Inflammatory macrophage (primary cell): ENCODE measurements at places on chromosomes 12 and 14.

- no peak for DNase-seq
These were observed 154.0 kb downstream of the ITPR2 start for GRCh38 chr12:26678697-26679660.

GRCh38 chr14:65255583-65256461 is 153.5 kb upstream of the MAX start:
- no peak for DNase-seq

GRCh38 chr14:53948205-53948884 is 8.3 kb downstream of the BMP4 start:
- no peak for DNase-seq

- peak; percentile 91 for DNase-seq
These were observed 78.5 kb downstream of the VCPKMT start for GRCh38 chr14:50037852-50038251.

- no peak for DNase-seq
These were observed 74.7 kb downstream of the DDX51 start for GRCh38 chr12:132069336-132069985.

DNA sequence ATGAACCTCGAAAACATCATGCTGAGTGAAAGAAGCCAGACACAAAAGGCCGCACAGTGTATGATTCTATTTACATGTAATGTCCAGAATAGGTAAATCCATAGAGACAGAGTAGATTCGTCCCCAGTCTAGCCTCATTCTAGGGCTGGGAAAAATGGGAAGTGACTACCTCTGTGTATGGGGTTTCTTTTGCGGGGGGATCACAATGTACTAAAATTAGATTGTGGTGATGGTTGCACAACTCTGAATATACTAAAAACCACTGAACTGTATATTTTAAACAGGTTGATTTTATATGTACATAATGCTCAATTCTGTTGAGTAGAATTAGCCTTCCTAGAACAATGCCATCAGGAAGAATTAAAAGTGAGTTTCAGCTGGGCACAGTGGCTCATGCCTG is 6.3 kb upstream of the RILPL2 start:
- DNase-seq = peak; percentile 26

DNA sequence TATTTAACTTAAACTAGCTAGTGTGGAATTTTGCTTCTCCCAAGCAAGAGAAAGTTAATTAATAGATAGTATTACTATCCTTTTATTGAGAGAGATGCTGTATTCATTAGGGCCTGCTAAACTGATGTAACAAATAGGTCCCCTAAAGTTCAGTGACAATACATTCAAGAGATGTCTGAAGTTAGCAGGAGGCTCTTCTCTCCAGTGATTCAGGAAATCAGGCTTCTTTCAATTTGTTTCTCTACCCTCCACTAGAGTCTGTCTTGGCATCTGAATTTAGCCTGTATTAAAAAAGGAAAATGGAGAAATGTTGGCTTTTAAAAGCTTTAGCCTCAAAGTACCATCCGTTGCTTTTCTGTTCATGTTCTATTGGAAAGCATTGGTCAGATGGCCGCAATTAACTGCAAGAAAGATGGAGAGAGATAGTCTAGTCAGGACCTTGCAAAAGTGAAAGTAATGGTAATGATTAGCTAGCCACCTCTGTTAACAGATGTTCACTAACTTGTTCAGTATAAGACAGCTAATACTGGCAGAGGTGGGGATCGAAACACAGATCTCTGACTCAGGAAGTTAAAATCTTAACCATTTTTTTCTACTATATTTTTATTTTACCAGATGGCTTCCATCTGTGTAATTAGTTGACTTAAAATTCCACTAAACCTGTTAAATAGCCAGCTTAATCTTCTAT is 786.8 kb downstream of the TMTC2 start:
- DNase-seq = no peak

DNA sequence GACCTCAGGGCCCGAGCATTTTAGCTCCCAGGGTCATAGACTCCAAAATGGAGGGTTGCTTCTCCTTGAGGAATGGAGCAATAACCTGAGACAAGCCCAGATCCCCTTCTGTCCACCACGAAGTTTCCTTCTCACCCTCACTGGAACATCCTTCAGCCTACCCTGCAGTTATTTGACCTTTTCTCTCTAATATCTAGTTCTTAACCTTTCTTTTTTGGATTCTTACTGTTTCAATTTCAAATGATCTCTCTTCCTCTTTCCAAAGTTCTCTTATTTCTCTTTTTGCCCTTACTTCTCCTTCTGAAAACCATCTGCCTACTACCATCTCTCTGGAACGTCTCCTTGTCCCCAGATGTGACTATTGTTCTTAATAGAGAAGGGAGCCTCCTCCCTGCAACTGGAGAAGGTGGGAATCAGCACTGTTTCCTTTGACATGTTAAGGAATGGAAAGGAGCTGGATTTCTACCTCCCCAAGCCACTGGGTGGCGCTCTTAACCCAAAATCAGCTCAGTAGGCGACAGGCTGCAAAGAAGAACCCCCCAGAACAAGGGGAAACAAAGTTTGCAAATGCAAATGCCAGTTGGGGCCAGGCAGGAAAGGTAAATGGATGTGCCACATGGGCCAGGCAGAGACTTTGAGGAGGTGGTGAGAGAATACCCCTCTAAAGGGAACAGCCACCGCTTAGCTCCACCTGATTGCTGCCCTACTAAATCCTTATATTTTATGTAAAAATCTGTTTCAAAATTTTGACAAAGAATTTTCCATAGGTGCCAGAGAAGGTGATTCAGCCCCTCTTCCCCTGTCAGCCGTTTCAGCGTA is 22.4 kb upstream of the PDE1B start:
- peak; percentile 52 for DNase-seq

DNA sequence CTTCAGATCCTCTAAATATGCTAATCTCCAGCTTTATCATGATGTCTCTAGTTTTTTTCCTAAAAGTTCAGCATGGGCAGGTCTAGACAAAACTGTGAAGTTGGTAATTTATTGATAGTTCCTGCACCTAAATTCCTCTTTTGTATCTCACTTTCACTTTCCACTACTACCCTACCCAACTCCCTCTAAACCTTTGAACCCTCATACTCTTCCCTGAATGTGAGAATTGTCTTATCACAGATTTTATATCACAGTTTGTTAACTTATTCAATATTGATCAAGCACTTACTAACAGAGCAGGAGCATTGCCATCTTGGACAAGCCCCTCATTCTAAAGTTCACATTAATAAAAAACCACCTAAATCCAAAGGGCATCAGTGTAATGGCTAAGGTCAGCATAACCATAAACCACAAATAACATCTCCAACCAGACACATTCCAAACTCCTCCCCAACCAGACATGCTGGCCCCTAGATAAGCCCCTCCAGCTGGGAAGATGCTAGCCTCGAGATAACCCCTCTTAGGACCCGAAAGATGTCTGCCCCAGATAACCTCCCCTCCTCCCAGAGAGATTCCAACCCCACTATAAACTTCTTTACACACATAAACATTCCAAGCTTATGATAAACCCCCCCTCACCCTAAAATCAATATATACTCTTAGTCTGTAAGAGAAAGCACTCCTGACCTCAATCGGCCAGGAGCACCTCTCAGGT is 78.7 kb downstream of the FSCB start:
- no peak for DNase-seq

DNA sequence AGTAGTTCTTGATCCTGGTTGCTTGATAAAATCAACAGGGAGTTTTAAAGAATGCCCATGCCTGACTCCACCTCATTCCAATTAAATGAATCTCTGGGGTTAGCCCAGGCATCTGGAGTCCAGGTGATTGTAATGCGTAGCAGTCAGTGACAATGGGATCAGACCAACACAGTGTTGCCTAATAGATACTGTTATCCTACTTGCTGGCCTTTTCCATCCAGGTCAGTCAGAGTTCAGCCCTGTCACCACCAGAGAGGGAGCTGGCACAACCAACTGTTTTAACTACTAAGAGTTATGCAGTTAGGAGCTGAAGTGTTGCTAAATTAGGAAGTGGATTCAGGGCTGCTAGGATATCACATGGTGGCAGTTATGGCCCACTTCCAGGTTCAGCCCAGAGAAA is 107.1 kb downstream of the GPR135 start:
- peak; percentile 59 for DNase-seq

- DNase-seq = no peak
These were observed 210.3 kb downstream of the CPNE8 start for GRCh38 chr12:38695057-38695456.

DNA sequence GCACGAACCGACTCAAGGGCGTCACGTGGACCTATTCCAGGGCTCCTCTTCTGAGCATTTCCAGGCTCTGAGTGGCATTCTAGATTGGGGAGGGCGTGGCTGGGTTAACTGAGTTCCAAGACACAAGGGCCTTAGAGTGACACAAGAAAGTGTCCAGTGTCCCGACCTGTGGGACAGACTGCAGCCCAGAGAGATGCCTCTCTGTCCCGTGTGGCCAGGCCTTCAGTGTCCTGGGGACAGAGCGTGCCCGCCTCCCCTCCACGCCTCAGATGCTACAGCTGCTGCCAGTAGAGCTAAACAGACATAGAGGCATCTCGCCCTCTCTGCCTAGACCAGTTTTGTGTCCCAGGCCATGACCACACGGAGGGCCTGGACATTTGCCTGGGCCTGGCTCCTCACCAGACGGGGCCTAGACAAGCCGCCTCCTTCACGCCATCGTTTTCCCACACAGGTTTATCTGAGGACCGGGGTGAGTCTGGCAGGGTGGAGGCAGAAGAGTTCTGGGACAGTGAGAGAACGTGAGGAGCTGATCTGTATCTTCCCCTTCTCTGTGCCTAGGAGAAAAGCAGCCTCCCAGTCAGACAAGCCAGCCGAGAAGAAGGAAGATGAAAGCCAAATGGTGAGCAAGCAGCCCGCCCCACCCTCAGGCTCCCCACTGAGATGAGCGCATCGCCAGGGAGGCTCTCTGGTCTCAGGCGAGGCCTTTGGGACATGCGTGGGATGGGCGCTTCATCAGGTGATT is 27.1 kb downstream of the DEGS2 start:
- no peak for DNase-seq

DNA sequence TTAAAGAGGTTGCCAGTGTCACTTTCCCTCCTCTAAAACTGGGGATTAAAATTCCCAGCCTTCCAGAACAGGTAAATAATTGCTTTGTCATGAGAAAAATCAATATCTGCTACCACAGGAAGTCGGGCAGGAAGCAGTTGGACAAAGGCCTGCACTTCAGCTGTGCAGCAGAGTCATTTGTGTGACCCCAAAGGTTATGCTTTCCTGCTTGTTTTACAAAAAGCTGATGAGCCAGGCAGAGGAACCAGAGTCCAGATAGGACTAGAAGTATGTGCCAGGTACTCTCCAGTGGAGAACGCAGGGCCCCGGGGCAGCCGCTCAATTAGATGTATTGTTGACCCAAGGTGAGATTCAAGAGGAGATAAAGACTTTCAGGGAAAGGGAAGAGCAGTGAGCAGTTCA is 117.1 kb upstream of the FRMD6 start:
- DNase-seq = no peak

GRCh38 chr12:106307181-106307580 is 4.6 kb downstream of the TCP11L2 start:
- DNase-seq = no peak

DNA sequence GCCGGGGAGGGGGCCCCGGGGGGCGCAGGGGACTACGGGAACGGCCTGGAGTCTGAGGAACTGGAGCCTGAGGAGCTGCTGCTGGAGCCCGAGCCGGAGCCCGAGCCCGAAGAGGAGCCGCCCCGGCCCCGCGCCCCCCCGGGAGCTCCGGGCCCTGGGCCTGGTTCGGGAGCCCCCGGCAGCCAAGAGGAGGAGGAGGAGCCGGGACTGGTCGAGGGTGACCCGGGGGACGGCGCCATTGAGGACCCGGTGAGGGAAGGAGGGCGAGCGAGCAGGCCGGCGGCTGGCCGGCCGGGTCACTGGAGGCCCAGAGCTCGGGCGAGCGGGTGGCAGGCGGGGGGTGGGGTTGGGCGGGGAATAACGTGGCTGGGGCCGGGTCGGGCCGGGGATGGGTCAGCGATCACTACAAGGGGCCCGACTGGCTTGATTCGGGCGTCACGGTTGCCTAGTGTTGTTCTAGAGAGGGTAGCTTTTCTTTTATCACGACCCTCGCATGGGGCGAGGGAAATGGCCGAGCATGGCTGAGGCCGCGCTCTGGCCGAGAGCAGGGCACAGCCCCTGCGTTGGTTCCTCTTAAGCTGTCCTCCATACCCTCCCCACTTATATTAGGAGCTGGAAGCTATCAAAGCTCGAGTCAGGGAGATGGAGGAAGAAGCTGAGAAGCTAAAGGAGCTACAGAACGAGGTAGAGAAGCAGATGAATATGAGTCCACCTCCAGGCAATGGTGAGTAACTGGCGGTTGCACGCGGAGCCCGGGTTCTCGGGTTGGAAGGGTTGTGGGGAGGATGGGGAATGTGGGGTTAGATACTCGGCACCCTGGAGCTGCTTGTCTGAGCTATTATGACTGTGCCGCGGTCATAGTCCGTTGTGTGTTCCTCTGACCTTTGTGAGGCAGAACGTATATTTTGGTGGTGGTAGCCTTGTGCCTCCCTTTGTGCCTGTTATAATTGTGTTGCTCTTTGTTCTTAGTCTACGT is 603 bp downstream of the PABPN1 start:
- peak; percentile 30 for DNase-seq

GRCh38 chr12:85568395-85569103 is 267.7 kb downstream of the RASSF9 start:
- no peak for DNase-seq

DNA sequence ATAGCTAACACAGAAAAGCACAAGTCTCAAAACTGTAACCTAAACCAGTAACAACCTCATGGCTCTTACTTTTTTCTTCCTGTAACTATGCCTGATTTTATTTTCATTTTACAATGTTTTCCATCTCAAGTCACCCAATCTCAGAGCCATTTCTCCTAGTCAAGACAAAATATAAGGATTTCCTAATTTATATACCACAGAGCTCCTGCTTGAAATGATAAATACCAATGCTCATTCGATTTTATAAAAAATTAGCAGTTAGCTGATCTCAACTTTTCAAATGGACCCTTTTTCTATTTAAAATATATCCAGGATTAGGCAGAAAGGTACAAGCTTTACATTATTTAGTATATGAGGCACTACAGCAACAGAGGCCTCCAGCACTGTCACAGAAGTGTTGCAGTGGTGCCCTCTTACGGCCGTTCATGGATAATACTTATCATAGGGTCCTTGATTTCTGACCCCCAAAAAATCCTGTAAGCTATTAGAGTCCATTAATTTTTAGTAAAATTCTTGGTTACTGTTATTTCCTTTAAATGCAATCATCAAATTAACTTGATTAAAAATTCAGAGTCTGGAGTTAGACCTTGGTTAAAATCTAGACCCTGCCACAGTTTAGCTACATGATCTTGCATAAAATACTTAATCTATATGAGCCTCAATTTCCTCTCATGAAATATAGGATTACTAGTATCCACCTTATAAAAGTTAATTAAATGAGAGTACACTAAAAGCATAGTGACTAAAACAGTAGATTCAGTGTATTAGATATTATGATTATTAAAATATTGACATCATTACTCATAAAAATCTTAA is 68.3 kb downstream of the SEC23A start:
- no peak for DNase-seq

- no peak for DNase-seq
These were observed 33.4 kb downstream of the NELL2 start for GRCh38 chr12:44842669-44843068.
